ENCODE measurements at places on chromosomes 2 and 18.

- no peak for DNase-seq
Measured at GRCh38 chr2:167057446-167057845, 169.2 kb downstream of the XIRP2 start.

DNA sequence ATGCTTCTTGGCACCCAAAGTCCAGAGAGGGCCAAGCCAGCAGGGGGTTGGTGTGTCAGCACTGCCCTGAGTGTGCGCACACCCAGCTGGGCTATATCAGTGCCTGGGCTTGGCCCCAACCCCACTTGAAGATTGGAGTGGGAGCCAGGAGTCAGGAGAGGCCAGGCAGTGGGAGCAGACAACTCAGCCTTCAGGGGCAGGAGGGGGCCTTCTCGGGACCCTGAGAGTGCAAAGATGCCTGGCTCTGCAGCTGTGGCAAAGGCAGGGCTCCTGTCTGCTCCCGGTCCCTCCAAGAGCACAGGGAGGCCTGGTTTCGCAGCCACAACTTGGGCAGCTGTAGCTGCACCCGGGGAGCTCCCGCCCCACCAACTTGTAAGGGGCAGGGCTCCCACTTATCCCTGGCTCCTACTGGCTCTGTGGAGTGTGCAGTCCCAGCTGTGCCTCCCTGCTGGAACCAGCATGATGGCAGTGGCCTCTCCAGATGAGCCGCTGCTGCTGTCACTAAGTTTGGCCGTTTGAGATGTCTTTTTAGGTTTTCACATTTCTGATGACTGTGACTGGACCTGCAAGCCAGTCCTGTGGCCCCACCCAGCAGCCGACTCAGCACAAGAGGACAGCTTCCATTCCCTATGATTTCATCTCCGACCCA is 148.8 kb upstream of the HS6ST1 start:
- DNase-seq: no peak

DNA sequence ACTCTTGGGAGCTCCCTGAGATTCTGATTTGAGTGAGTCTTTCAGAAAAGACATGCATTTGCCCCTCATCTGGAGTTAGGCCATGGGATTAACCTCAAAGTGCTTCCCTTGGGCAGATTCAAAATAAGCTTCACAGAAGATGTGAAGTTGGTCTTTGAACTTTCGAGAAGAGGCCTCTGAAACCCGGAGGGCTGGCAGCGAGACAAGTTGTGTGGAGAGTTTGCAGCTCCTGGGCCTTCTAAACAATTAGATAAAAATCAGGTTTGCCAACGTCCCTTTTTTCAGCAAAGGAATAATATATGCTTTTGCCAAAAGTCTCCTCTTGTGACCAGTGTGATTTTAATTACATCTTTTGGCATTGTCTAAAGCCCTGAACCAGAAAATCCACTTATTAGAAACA is 489.7 kb downstream of the SOX11 start:
- no peak for DNase-seq

DNA sequence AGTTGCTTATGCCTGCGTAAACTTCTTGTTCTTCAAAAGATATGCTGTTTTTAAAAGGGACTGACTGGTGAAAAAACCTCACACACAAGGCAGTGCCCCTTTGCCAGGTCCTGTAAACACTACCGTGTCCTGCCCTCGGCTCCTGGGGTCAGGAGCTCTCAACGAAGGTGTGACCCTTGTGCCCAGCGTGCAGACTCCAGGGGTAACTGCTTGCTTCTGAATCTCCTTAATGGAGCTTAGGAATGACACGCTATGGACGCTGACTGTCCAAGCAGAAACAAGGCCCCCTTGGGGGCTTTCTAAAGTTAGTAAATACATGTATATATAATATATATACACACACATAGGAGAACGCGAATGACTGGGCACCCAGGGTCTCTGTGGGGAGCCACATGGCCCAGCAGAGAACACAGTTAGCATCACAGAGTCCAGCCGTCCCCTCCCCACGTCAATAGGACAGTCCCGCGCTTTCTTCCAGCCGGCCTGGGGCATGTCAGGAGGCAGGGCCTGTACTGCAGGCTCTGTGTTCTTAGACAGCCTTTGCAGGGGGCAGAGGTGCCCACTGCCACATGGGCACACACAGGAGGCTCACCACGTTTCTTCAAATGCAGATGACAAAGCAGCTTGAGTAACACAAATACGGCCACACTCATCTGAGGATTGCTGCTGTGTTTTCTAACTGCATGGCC is 96.1 kb downstream of the HDAC4 start:
- DNase-seq: no peak

Data from G401 (cell line).